ENCODE measurements at places on chromosomes 13 and 19.

- DNase-seq = peak; percentile 73
Measured at GRCh38 chr19:9586764-9587163, 2.5 kb upstream of the ZNF121 start.

- peak; percentile 11 for DNase-seq
Measured at GRCh38 chr19:49362929-49363267, 682 bp upstream of the TEAD2 start.

GRCh38 chr19:50649433-50650391 is at the start of gene C19orf81:
TSS of gene C19orf81 (plus strand) at chr19:50649445. CDS start at chr19:50649445, 0 bp downstream.
- DNase-seq = no peak

DNA sequence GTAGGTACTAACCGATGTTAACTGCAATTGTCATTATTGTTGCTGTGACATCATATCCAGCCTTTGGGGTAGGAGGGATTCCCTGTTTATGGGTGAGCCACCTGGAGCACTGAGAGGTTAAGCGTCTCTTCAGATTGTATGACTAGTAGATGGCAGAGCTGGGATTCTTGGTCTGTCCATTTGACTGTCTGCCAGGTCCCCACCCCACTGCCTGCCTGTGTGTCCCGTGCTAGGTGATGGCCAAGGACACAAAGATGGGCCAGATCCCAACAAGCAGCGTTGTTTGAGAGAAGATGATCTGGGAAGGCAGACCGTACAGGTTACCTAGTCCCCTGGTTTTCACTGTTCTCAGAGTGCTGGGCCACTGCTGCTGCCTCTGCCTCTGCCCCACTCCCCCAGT is 16.6 kb downstream of the PPP2R1A start:
- DNase-seq = no peak

- DNase-seq = no peak
Measured at GRCh38 chr13:47859165-47859564, 141.9 kb downstream of the SUCLA2 start.

DNA sequence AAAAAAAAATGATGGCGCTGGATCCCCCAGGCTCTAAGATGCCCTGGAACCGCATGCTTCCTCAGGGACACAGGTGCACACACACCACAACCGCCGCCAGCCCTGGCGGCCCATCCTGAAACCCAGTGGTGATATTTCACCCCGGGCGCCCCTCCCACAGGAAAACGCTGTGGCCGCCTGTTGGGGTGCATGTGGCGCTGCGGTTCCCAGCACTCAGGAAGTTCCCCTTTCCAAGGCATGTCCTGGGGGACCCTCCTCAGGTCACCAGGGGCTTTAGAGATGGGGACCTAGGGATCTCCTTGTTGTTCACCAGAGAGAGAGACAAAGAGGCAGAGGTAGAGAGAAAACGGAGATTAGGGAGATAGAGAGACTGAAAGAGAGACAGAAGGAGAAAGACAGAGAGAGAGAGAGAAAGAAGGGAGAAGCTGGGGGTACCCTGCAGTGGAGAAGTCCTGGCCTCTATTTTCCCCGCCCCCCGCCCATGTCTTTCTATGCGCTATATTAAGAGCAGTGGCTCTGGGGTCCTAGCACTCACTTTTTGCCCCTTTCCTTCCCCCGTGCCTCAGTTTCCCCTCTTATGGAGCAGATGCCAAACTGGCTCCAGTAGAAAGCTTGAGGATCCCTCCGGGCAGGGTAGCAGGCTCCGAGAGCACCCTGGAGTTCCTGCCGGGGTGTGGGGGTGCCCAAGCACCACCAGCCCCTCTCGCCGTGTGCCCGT is 2.3 kb downstream of the ADGRE2 start:
- DNase-seq = peak; percentile 59

DNA sequence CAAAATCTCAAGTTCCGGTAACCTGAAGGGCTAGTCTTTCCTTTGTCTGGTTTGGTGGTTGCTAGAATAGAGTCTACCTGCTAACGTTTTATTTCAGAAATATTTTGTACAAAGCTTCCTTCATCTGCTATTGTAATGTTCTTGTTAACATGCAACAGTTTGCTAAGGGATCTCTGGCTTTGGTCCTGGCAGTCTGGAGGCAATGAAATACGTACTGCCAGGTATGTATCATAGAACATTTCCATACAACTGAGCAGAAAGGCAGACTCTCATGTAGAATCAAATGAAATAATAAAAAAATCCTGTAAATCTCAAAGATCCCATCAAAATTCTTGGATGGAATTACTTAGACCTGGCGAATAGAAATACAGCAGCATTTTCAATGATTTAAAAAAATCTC is 8.8 kb upstream of the CSNK1A1L start:
- no peak for DNase-seq

DNA sequence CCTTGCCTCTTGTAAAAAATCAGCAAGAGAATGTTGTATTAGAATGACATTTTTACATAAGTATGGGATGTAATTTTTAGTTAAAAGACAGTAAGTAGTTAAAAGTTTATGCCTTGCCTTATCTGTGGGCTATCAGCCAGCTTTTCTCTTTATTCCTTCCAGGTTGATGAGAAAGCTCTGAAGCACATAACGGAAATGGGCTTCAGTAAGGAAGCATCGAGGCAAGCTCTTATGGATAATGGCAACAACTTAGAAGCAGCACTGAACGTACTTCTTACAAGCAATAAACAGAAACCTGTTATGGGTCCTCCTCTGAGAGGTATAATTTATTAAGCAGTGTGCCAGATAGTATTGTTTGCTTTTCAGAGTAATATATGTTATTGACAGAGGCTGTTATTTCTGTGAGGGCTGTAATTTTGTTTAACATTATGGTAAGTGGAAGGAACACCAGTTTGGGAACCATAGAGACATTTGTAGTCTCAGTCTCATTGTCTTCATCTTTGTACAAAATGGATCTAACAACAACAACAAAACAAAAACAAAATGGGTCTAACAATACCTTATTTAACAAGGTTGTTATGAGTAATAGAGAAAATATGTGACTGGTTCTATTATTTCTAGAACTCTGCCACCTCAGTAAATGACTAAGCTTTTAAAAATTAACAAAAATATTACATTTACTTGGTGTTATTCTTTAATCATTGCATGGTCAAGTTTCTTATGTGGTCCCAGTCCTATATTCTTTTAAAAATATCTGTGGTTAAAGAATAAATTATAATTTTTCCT is 112.8 kb downstream of the TDRD3 start:
- DNase-seq = no peak

- DNase-seq = no peak
Measured at GRCh38 chr13:97228850-97229521, 6.9 kb downstream of the MBNL2 start.

- no peak for DNase-seq
Measured at GRCh38 chr19:610801-611480, 21.3 kb downstream of the HCN2 start.

DNA sequence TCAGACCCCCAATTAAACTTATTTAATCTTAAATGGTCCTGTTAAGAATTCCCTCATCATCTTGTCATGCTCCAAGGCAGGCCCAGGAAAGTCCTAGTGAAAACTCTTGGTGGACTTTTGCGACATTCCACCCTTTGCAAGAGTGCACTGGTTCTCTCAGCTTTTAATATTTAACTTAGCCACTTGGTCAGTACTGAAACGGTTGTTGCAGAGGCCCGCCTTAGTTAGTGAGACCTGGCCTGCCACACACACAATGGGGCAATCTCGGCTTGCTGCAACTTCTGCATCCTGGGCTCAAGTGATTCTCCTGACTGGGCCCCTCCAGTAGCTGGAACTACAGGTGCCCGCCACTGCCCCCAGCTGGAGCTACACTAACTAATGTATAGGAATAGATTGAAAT is 1366.0 kb downstream of the UQCRFS1 start:
- DNase-seq = no peak

- DNase-seq = no peak
Measured at GRCh38 chr19:34960103-34960805, 3.8 kb downstream of the ZNF792 start.

DNA sequence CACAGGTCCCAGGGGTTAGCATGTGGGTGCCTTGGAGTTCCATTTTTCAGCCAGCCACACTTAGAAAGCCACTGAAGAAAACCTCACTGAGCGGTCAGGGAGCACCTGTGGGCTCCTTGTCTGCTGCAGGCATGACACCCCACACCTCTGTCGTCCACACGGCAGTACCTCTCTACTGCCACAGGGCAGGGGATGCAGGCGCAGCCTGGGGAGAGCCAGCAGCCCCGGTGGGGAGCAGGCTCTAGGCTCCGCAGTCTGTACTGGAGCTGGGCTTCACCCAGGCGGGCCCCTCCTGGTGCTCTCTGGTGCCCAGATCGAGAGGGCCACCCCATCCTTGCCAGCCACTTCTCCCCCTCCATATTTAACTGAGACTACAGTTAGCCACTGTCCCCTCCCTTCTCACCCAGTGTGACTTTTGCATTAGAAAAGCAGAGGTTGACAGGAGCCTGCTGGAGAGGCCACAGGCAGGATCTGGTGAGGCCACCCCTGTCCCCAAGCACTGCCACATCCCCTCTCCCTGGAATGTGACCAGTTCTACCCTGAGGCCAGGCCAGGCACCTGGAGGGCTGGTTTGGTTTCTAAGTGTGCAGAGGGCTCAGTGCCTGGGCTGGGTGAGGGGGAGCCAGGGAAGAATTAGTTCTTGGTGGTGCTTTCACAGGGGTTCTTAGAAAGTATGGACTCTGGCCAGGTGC is 104.4 kb downstream of the KDM4B start:
- DNase-seq = no peak

All from suppressor macrophage treated with lipopolysaccharide for 4 hours (primary cell).